ENCODE measurements at places on chromosomes 12 and 14.

- DNase-seq = peak; percentile 77
Observed at GRCh38 chr12:127162902-127163301, 1104.1 kb upstream of the TMEM132C start.

DNA sequence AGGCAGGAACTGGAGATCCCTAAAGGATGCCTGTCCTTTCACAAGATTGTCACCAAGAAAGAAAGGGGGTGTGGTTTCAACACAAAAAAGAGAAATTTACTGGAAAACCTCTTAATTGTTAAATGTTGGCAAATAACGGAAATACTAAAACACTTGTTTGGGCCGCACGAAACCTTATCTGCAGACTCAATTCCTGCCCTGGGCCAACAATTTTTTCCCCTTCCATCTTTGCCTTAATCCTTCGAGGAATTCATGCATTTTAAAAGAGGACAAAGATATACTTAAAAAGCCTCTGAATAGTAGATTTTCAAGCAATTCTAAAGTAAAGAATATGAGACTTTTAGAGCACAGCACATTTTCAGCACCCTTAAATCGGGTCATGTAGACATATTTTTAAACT is 366.2 kb downstream of the DUSP6 start:
- DNase-seq = no peak

DNA sequence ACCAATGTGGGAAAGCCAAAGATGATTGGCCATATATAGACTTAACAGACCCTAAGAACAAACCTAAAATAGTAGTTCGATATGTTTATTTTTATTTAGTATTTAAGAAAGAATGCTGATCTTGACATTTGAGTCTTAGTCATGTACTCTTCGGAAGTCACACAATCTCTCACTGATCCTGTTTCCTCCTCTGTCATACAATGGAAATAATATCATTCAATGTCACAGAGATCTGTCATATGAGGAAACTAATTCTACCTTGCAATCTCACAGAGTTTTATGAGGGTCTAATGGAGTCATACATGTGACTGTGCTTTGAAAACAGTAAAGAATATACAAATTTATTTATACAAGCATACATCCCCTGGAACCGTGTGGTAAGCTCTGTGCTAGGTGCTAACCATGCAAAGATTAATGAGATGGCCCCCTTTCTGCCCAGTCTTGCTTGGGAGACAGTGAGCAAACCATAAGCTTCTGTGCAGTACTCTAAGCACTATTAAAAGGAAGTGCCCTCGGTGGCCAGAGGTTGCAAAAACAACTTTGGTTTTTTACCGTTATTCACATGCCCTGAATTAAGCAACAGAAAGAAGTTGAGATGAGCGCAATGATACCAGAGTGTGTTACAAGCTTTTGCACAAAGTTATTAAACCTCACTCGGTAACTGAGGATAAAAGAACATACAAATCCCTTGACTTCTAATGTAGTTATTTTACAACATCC is 1.7 kb upstream of the LIN7A start:
- no peak for DNase-seq

- DNase-seq = no peak
Observed at GRCh38 chr12:130357729-130358330, 20.1 kb downstream of the PIWIL1 start.

DNA sequence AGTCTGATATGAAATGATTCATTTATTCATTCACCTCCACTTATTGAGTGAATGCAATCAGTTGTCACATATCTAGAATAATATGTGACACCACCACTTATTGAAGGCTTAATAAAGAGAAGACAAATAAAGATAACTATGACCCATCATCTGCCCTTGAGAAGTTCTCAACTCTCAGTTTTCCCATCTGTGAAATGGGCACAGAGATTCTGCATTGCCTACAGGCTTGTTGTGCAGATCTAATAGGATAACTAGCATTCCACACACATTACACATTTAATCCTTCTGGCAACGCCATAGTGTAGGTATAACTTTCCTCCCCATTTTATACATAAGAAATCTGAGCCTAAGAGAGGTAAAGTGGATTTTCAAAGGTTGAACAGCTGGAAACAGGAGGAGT is 84.2 kb upstream of the FICD start:
- DNase-seq = no peak

DNA sequence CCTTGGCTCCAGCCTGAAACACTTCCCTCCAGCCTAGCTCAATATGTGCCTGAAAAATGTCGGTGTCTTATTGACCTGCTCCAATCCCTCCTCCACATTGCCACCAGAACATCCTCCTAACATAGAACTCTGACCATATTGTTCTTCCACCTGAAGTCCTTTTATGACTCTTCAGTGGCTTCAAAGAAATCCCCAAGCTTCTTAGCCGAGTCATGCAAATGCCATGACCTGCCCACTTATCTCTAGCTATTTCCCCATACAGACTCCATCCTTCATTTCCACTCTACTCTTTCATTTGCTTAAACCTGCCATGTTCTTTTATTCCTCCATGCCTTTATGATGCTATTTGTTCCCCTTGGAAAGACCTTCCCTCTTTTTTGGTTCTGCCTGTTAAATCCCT is 568.6 kb downstream of the ETNK1 start:
- DNase-seq = no peak

DNA sequence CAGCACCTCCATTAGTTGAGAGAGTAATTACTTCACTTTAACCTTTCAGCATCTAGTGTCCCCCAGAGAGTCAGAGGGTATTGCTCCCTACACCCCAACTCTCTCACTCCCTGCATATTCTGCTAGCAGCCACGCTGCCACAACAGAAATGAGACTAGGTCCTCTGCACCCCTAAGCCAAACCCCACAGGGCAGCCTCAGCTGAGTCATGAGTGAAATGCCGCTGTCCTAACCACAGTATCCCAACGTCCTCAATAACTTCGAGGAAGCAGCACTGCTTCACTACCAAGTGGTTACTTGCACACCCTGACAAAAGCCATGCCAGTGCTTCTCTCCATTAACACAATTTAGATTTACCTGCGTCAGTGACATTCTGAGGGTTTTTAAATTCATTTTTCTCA is 6.9 kb upstream of the LYZ start:
- no peak for DNase-seq

GRCh38 chr12:78918268-78918667 is 53.7 kb downstream of the SYT1 start:
- DNase-seq = no peak

- DNase-seq = no peak
Observed at GRCh38 chr12:3518902-3519301, 27.9 kb downstream of the PRMT8 start.

- DNase-seq = peak; percentile 30
Observed at GRCh38 chr14:93047661-93048060, 68.1 kb downstream of the ITPK1 start.

DNA sequence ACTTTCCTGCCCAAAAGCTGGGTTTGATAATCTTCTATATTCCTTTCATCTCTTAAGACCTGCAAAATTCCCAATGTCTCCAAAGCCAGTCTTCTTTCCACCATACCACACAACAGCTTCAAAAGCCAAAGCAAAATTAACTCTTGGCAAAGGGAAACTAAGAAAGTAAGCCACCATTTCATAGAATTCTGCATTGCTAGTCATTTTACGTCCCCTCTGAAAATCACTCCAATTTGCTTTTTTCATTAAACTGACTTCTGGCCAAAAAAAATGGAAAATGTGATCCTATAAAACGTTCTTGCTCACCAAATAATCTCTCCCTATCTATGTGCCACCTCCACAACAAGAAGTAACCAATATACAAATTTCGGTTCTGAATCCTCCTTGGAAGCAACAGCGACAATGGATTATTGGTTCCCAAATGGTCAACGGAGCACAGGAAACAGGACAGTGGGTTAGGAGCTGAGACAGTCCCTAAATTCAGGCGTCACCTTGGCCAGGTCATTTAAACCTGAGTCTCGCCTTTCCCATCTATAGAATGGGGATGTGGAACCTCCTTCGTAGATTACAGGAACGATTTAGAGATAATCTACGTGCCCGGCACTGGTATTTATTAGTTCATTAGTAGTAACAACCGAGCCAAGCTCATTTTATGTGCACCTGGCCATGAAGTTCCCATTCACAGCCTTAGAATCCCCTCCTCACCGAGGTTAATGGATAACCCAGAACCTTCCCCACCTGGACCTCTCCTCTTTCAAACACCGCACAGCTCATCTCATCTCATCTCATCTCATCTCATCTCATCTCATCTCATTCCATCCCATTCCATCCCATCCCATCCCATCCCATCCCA is 1.2 kb downstream of the NT5DC3 start:
- no peak for DNase-seq

DNA sequence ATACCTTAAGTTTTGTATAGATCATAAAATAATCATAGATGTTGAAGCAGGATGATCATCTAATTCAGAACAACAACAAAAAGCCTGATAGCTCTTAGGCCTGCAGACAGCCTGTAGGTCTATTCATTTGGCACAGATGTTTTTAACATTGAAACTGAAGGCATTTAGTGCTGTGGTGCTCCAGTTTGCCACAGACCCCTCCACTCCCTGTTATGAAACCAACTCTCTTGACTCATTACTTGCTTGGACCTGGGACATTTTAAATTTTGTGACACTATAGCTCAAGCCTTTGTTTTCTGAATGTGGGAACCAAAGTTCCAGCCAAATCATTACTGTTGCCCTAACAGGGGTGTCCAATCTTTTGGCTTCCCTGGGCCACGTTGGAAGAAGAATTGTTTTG is 9.1 kb downstream of the PRKCH start:
- no peak for DNase-seq

- DNase-seq = no peak
Observed at GRCh38 chr12:7872566-7873319, at the start of gene SLC2A14. TSS of gene SLC2A14 (minus strand) at chr12:7872915. CDS start at chr12:7869880, 3,035 bp downstream.

DNA sequence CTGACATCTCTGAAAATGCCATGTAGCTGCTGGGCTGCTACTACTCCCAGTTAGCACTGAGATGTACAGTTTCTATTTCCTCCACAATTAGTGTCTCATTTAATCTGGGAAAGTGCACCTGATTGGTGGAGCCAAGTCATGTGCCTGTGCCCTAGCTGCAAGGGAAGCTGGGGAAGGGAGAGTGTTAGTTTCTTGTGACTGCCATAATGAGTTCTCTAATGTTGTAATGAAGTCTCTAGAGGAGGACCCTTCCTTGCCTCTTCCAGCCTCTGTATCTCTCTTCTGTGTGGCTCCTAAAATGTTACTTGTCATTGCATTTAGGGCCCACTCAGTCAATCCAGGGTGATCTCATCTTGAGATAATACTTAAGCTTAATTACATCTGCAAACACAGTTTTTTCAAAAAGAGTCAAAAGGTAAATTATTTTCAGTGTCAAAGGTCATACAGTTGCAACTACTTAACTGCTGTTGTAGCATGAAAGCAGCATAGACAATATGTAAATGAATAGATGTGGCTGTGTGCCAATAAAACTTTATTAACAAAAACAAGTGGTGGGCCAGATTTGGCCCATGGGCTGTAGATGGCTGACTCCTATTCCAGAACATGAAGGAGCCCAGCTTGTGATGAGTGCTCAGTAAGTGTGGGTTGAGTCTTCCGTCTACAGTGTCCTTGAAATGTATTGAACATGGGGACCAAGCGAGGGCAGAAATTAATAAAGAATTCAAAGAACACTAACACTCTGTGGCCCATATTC is 137.2 kb upstream of the MAP1LC3B2 start:
- DNase-seq = no peak

DNA sequence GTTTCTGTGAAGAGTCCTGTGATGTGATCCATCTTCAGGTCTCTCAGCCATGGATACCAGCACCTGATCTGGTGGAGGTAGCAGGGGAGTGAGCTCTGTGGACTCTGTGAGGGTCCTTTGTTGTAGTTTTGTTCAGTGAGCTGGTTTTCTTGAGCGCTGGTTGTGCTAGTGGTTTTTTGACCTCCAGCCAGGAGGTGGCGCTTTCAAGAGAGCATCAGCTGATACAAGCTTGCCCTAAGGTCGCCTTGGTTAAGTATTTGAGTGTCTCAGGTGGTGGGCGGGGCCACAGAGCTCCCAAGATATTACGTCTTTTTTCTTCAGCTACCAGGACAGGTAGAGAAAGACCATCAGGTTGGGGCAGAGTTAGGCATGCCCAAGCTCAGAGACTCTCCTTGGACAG is 139.7 kb downstream of the TTLL5 start:
- DNase-seq = no peak

GRCh38 chr14:31212893-31213292 is 5.3 kb upstream of the HECTD1 start:
- no peak for DNase-seq

DNA sequence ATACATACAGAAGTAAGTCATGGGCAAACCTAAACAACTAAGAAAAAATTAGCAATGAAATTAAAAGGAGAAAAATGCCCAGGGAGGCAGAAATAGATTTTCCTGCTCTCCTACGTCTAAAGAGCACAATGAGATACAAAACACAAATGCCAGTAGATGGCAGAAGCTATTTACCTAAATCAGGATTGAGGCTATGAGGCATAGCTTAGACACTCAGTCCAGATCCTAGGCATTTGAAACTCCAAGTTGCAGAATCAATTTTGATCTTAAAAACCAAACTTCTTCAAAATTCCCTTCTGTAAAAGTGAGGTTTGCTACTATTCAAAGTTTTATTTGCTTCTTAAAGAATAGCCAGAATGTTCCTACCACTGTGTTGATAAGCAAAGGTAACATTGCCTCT is 368.6 kb downstream of the DAD1 start:
- no peak for DNase-seq

DNA sequence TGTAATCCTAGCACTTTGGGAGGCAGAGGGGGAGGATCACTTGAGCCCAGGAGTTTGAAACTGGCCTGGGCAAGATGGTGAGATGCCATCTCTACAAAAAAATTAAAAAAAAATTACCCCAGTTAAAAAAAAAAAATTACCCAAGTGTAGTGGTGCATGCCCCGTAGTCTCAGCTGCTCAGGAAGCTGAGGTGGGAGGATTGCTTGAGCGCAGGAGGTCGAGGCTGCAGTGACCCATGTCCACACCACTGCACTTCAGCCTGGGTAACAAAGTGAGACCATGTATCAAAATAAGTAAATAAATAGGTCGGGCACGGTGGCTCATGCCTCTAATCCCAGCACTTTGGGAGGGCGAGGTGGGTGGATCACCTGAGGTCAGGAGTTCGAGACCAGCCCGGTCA is 128.8 kb downstream of the VRK1 start:
- DNase-seq = no peak

DNA sequence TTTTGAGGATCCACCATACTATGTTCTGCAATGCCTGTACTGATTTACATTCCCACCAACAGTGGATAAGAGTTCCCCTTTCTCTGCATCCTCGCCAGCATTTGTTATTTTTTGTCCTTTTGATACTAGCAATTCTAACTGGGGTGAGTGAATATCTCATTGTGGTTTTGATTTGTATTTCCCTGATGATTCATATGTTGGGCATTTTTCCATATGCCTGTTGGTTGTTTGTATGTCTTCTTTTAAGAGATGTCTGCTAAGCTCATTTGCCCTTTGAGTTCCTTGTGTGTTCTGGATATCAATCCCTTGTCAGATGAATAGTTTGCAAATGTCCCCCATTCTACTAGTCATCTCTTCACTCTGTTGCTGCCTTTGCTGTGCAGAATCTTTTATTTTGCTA is 49.0 kb upstream of the MSRB3 start:
- no peak for DNase-seq

DNA sequence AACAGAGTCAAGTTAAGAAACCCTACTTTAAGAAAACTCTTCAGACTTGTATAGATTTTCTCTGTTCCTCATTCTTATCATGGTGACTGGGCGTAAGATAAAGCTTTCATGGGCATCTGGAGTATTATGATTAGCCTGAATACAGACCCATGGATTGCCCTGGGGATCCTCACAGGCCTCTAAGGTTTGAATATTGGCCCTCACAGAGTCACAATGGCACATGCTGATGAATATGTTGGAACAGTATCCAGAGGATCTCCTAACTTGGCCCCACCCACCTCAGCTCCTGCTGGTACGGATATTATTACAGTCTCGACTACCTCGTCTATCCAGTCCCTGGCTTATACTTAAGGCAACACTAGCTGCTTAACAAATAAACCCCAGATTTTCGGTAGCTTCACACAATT is 8.1 kb downstream of the OSBPL8 start:
- DNase-seq = no peak
